Daoy (cell line): ENCODE measurements at places on chromosomes 11 and 22. TPM values are rescaled to one million over a fixed set of nuclear protein-coding genes. Genes with fewer than 3 reads are reported as not detected.
A peak's percentile ranks its signal among the peaks of the same experiment; 100 is the strongest.

- no peak for DNase-seq
Measured at GRCh38 chr22:48459859-48460823, 1367.5 kb downstream of the BRD1 start.

- DNase-seq = peak; percentile 90
Measured at GRCh38 chr22:24951942-24952836, at the start of gene KIAA1671. Gene KIAA1671, plus strand, starts transcription at chr22:24952716. Its CDS starts 75,284 bp downstream, at chr22:25028000.

- DNase-seq = no peak
Measured at GRCh38 chr11:69938206-69938605, 119.0 kb upstream of the FGF3 start.

GRCh38 chr11:13884158-13884799 lies 78.2 kb upstream of the SPON1 start:
- DNase-seq = peak; percentile 40

The TENM4 gene
- total RNA-seq = 13.6 and 23.5 TPM in 2 replicates

- DNase-seq = no peak
Measured at GRCh38 chr22:35866651-35867050, 149.0 kb downstream of the APOL5 start.

GRCh38 chr11:103872748-103873147 lies 163.7 kb upstream of the DDI1 start:
- DNase-seq = no peak

- no peak for DNase-seq
Measured at GRCh38 chr11:69052343-69053168, 3.8 kb downstream of the TPCN2 start.

The OR10V1 gene
- not detected in 2 replicates for total RNA-seq

The GAS2 gene
- 0.71 and 1.2 TPM in 2 replicates for total RNA-seq

GRCh38 chr11:117613521-117613920 lies 183.5 kb downstream of the DSCAML1 start:
- DNase-seq = no peak

The FJX1 gene
- total RNA-seq = 24.2 and 29.4 TPM in 2 replicates

The P2RX6 gene
- 1.3 and 1.6 TPM in 2 replicates for total RNA-seq

DNA sequence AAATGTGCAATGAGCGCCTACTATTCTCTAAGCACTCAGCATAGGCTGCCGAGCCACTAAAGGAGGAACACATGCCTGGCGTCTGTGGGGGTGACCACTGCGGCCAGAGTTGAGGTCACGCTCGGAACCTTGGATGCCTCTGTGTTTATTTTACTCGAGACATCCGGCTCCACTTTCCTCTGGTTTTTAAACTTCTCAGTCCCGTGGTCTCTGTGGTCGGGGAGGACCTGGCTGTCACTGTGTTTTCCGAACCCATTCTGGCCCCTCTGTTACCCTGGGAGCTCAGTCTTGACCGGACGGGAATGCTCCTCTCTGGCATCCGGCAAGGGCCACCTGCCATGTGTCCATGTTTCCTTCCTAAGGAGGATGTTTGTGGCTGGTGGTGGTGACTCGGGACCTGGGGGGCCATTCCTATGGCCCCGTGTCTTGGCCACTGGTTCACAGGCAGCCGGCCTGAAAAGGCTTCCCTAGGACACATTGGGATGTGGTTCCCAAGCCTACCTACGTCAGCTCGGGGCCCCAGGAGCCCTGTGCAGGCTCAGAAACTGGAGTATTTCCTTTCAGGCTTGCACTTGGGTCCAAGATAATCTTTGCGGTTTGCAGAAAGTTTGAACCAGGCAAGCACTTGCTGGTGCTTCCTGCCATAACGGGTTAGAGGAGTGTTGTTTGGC lies 46.7 kb upstream of the PARVG start:
- peak; percentile 75 for DNase-seq

The VSIG10L2 gene
- total RNA-seq = not detected in 2 replicates

The PYGM gene
- total RNA-seq = not detected in 2 replicates

The MAJIN gene
- total RNA-seq = not detected in 2 replicates

- no peak for DNase-seq
Measured at GRCh38 chr11:80773919-80774318, 1333.1 kb upstream of the TENM4 start.

GRCh38 chr11:35167426-35167954 lies 28.5 kb downstream of the CD44 start:
- no peak for DNase-seq

- DNase-seq = peak; percentile 61
Measured at GRCh38 chr11:134037046-134037908, 31.6 kb upstream of the JAM3 start.

The MYBPC3 gene
- not detected in 2 replicates for total RNA-seq

GRCh38 chr11:65548395-65548794 lies 9.8 kb downstream of the LTBP3 start:
- no peak for DNase-seq

The FGF3 gene
- total RNA-seq = not detected in 2 replicates

The SLC2A11 gene
- total RNA-seq = 6.0 and 7.4 TPM in 2 replicates

GRCh38 chr22:46074771-46075551 lies 75.4 kb upstream of the PPARA start:
- no peak for DNase-seq

The OR4A16 gene
- total RNA-seq = not detected in 2 replicates

The IGF2 gene
- 0.29 and 0.45 TPM in 2 replicates for total RNA-seq

The OSM gene
- total RNA-seq = 0.06 TPM in 1 of 2 replicates, not detected in the other

GRCh38 chr11:63862923-63863322 lies 24.0 kb downstream of the MARK2 start:
- DNase-seq = no peak

- no peak for DNase-seq
Measured at GRCh38 chr11:120196826-120197225, 14.0 kb upstream of the OAF start.

- no peak for DNase-seq
Measured at GRCh38 chr11:126161023-126161391, 50.4 kb downstream of the RPUSD4 start.

DNA sequence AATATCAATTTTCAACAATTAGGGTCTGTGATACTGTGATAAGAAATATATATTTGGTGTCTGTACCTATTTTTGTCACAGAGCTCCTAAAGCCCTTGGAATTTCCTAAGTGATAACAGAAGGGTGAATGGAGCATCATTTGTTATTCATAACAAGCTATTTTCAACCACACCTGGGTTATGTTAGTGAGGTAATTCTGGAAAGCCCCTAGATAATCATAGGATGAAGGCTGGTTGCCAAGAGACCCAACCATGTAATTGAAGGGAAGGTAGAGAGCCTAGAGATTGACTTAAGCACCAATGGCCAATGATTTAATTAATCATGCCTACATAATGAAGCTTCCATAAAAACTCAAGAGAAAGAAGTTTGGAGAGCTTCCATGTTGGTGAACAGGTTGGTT lies 109.4 kb downstream of the KIF18A start:
- DNase-seq = no peak

DNA sequence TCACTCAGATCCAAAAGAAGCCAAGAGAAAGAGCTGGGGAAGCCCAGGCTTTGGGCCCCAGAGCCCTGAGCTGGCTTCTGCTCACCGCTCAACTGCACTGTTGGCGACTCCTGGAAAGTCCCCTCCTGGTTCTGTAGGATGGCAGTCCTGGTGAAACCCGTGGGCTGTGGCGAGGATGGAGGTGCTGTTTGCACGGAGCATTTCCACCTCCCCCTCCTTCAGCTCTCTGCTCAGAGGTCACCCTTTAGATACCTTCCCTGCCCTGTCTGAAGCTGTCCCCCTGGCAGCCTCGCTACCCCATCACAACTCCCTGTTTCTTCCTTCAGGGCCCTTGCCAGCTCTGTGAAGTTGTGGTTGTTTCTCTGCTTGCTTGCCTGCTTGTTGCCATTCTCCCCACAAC lies 97.8 kb downstream of the MYO18B start:
- no peak for DNase-seq

DNA sequence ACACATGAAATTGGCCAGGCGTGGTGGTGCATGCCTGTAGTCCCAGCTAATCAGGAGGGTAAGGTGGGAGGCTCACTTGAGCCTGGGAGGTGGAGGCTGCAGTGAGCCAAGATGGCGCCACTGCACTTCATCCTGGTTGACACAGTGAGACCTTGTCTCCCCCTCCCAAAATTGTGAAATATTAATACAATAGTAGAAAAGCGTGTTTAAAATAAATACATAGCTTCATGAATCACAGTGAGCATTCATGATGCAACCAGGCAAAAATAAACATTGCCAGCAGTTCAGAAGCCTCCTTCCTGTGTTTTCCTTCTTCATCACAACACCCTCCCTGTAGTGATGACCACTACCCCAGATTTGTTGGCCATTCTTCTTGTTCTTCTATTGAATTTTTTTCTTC lies 4.3 kb upstream of the TEAD1 start:
- DNase-seq = no peak

The LRP4 gene
- total RNA-seq = 1.1 and 1.7 TPM in 2 replicates

- DNase-seq = no peak
Measured at GRCh38 chr11:17746096-17746495, 11.5 kb downstream of the KCNC1 start.

DNA sequence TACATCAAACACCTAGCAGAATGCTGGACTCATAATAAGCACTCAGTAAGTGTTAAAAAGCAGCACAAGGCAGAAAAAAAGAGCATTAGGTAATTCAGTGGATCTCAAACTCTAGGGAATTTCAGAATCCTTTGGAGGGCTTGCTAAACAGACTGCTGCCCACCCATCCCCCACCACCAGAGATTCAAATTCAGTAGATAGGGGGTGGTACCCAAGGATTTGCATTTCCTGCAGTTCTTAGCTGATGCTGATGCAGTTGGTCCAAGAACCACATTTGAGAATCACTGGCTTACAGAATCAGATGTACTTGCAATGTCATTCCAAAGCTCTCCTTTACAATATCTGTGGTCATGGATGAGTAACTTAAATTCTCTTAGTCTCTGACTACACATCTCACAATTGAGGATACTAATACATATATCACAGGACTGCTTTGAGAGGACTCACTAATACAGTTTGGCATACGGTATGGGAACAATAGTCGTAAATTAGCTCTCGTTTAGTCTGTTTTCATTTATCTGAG lies 664.5 kb downstream of the KCNA4 start:
- DNase-seq = no peak
